Choroid plexus epithelial cell (primary cell): ENCODE measurements at places on chromosomes 5 and 9.

DNA sequence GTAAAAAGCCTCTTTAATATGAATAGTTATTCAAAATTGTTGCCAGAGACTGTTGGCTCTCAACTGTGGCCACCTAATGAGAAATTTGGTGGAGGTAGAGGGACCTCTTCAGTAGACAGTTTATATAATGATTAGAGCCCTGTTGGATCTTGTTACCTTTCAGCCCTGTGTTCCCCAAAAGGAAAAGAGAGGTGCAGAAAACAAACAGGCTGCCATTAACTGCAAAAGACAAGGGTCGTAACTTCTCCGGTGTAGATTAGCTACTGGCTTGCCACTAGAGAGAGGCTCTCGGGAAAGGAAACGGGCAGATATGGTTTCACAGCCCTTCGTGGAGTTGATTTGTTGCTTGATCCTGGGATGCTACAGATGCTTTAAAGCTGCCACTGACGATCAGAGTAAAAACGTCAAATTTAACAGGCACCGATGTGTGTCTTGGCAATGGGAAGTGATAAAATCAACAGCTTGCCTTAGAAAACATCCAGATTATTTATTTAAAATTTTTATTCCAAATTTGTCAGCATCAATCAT lies 7.8 kb downstream of the FST start:
- DNase-seq: no peak

- DNase-seq: no peak
Measured at GRCh38 chr9:5230554-5230953, 665 bp upstream of the INSL4 start.

DNA sequence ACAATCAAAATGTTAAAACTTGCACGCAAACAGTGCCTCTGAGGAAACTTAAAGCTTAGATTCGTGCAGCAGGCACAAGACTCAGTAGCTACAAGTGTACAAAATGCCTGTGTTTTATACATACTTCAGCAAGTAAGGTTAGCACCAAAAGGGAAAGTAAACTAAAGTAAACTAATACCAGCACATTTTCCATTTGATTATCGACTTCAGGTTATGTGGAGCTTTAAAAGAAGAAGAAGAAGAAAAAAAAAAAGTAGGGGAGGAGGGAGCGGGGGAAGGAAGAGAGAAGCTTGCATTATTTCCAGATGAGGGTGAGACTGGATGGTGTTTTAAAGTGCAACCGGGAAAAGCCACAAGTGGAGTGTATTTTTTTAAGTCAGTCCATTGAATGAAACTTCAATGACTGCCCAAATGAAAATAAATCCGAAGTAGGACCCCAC lies 596 bp upstream of the ADAMTS6 start:
- DNase-seq: peak; percentile 71

DNA sequence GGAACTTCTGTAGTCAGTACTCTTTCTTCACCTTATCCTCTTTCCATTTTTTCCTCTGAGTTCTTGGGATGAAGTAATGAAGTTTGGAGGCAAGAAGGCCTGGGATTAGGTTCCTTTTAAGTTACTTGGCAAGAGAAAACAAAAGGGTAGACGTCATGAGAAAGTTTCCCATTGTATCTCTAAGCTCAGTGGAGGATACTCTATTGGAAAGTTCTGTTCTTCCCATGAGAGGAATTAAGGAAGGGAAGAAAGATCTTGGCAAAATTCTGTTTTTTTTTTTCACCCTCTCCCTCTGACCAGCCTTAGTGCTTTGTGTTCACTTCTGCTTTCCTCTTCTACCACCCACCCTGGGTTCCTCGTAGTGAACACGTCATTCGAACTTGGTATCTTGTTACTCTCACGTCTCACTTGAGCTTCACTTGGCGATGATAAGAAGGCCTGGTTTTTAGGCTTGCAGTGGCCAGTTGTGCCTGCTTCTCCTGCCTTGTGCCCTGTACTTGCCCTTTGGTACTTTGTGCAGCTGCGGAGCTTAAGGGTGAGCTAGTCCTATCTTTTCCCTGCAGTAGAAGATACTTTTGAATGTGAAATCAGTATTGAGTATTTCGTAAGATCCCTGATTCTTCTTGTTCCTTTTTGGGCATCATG lies 67.0 kb downstream of the ARHGAP26 start:
- no peak for DNase-seq

GRCh38 chr5:140800816-140801493 lies at the start of gene PCDHA3:
Gene PCDHA3 (plus strand): TSS chr5:140801057.
- DNase-seq: peak; percentile 6

DNA sequence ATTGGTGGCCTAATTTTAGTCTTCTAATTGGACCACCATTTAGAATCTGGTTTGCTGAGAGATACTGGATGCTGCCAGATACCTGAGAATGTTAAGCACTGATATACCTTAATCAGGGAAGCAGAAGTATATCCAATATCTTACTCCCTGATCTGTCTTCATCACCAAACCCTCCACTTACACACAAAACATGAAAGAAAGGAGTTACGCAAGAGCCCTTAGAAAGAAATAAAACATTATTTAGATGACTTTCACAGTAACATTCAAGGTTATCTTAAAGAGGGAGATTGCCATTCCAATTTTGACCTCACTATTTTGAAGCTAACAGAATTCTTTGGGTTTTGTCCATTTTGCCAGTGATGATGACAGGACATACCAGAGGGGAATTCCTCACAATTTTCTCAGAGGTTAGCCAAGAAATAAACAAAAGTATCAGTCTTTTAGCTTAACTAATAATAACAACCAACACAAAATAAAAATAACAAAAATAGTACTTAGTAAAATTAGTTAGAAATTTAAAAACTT lies 496.1 kb downstream of the NFIB start:
- peak; percentile 57 for DNase-seq

- DNase-seq: no peak
Measured at GRCh38 chr5:154765396-154765925, 10.3 kb downstream of the LARP1 start.

DNA sequence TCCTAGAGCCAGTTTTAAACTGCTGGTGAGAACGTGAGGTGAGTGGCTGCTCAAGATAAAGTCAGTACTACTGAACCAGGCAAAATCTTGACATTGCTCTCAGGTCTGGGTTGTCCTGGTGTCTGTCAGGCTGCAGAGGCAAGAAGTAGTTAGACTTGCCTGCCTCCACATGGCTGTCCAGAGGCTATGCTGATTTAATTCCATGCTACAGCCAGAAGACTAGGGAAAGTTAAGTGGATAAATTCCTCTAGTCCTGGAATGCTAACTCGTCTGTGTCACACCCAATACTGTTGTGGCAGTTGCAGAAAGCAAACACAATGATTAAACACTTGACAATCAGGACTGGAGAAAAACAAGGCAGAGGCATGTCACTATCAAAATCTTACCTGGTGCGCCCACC lies 118.9 kb downstream of the ACER2 start:
- DNase-seq: no peak

DNA sequence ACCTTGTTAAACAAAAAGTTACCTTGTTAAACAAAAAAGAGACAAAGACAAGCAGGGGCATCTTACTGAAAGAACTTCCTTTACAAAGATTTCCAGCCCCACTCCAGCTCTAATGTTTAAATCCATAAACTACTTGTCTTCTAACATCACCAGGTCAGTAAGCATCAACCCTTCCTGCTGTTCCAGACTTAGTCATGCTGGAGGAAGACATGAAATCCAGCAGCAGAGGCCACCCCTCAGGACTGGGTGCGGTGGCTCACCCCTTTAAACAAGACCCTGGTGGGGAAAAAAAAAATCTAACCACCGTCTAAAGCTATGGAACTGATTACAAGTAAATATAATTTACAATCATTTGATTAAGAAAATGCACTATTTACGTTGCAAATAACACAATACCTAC lies 9.1 kb downstream of the PDCL start:
- DNase-seq: peak; percentile 79

GRCh38 chr5:24073107-24073506 lies 565.7 kb downstream of the PRDM9 start:
- no peak for DNase-seq

DNA sequence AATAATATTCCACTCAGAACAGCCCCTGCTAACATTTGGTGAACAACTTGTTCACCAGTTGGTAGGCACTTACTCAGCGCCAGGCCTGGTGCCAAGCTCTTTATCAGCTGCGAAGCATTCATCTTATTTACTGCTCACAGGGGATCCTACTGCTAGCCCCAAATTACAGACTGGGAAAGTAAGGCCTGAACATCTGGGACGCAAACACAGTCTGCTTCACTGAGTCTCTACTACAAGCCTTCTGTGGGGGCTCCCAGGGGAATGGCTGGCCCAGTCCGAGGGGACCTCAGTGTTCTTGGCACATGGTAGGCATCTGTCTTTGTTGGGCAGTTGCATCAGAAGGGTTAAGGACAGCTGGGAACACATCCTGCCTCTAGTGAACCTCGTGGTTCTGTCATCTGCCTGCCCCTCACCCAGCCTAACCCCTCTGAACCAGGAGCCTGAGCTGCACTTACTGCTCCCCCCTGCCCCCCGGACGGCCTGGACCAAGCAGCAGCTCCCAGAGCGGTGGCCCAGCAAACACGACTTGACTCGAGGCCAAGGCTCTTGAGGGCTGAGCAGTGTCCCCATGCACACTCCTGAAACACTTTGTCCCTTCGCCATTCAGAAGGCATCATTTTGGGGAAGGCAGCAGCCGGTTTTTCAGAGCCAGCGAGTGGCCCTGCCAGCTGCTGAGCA lies at the start of gene PHYHD1:
Gene PHYHD1, plus strand, starts transcription at position 602 of the 678 bp plus-strand sequence. CDS start 1,342 bp downstream, outside the sequence.
- peak; percentile 20 for DNase-seq

GRCh38 chr5:2917093-2917492 lies 165.6 kb upstream of the IRX2 start:
- DNase-seq: no peak

GRCh38 chr9:18268381-18268780 lies 205.6 kb upstream of the ADAMTSL1 start:
- peak; percentile 26 for DNase-seq

- no peak for DNase-seq
Measured at GRCh38 chr9:128193469-128194096, 2.2 kb upstream of the CIZ1 start.

DNA sequence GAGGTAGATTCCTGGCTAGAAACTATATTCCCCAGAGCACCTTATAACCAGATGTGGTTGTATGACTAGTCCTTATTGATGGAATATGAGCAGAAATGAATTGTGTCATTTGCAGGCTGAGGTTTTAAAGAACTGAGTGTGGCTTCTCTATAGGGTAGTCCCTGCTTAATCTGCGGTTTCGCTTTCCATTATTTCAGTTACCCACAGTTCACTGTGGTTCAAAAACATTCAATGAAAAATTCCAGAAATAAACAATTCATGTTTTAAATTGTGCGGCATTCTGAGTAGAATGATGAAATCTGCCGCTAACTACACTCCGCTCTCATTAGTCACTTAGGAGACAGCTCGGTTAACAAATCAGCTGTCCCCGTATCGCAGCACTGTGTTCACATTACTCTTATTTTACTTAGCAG lies 65.1 kb downstream of the ANKRD55 start:
- DNase-seq: peak; percentile 91

- DNase-seq: peak; percentile 36
Measured at GRCh38 chr9:129650680-129651235, 8.8 kb upstream of the ASB6 start.

- no peak for DNase-seq
Measured at GRCh38 chr5:81134566-81134965, 98.6 kb upstream of the CKMT2 start.

- DNase-seq: peak; percentile 84
Measured at GRCh38 chr5:157516006-157516405, 56.0 kb downstream of the NIPAL4 start.

GRCh38 chr5:136039202-136039601 lies 10.4 kb downstream of the TGFBI start:
- no peak for DNase-seq

DNA sequence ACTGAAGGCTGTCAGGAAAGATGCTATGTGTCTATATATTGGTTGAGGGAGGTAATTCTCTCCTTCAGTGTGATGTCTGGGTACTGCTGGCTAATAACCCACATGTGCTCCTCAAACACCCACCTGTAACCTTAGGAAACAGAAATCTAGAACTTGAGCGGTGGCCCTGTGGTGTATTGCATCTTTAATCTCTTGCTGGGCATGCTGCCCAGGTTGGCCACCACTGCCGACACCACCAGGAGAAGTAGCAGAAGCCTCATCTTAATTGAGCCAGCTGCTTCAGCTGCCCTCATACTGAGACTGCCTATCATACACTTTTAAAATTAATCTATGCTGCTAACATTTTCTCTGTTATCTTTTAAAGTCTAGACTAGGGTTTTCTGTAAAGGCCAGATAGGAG lies 103.5 kb upstream of the C5orf63 start:
- peak; percentile 2 for DNase-seq

DNA sequence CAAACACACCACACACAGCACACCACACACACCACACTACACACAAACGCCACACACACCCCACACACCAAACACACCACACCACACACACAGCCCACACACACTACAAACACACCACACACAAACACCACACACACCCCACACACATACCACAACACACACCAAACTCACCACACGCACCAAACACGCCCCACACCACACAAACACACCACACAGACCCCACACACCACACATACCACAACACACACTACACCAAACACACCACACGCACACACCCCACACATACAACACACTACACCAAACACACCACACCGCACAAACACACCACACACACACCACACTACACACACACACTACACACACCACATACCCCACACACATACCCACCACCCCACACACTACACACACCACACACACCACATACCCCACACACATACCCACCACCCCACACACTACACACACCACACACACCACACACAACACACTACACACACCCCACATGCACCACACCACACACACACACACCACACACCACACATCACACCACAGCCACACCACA lies 151.2 kb downstream of the ERCC6L2 start:
- DNase-seq: no peak

GRCh38 chr5:114953565-114953964 lies 216.1 kb downstream of the TRIM36 start:
- DNase-seq: no peak
